ENCODE measurements at places on chromosomes 6 and 20.

GRCh38 chr20:10522328-10522727 lies 87.2 kb downstream of the SLX4IP start:
- DNase-seq, result no peak

- DNase-seq, result no peak
Observed at GRCh38 chr6:114879693-114880092, 536.9 kb upstream of the HS3ST5 start.

DNA sequence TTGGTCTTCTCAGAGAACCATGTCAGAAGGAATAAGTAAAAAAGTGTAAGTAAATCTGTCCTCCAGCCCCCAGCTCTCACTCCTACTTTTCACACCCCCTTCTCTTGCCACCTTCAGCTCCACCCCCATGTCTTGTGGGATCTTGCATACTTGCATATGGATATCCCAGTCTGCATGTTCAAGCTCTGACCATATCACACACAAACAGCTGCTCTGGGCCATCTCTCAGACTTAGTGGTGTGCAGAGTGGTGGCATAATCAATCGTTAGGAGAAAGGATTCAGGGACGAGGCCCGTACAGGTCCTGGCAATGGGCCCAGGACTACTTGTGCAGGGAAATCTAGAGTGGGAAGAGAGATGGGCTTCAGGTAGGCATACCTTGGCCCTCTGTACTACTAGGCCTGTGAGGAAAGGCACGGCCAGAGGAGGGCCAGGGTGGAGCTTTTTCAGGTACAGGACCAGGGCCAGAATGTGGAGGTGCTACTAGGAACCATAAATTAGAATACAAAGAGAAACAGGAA lies 112.0 kb upstream of the SGK1 start:
- DNase-seq, result no peak

- no peak for DNase-seq
Observed at GRCh38 chr6:116411284-116411623, 40.5 kb downstream of the DSE start.

DNA sequence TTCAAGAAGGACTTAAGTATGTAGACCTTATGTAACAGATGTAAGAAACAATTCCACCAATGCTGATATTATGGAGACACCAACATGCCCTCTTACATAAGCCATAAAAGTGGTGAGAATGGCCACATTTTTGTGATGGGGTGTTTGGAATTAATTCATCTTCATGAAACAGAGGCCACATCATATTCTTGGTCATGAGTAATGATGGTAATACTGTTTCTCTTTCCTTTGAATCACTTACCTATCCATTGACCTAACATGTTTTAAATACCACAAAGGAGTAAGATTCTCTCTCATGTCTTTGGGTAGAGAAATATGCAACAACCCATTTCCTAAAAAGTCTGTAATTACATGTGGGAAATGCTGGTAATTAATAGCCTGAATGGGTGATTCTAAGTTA lies 545.4 kb upstream of the FLRT3 start:
- no peak for DNase-seq

DNA sequence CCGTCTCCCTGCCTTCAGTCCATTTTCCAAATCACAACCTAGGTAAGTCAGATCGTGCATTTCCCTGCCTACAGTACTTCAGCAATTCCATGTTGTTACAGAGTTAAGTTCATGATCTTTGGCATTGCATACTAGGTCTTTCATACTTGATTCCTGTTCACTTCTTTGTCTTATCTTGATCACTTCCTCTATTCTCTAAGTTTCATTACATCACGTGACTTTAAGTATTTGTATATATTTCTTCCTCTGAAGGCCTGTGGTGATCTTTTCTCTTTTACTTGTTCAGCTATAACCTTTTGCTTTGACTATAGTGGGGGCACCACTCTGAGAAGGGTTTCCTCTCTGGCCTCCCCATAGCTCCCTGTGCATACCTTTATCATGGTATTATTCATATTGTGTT lies 100.2 kb downstream of the TRMT11 start:
- no peak for DNase-seq

GRCh38 chr6:166942393-166943168 lies 13.8 kb downstream of the RNASET2 start:
- no peak for DNase-seq

DNA sequence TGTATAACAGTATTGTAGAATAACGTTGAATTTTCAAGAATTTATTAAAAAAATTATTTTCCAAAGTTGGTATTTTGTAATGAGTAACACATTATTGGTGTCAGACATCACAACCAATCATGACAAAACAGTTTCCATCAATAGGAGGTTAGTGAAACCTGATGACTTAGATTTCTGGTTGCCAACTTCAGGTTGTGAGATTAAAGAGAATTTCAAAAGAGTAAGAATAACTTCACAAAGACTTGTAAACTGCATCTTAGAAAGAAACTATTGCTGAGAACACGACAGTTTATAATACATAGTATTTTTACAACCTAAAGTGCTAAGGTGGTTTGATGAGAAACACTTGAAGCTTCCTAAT lies 159.2 kb upstream of the ARG1 start:
- DNase-seq, result no peak

DNA sequence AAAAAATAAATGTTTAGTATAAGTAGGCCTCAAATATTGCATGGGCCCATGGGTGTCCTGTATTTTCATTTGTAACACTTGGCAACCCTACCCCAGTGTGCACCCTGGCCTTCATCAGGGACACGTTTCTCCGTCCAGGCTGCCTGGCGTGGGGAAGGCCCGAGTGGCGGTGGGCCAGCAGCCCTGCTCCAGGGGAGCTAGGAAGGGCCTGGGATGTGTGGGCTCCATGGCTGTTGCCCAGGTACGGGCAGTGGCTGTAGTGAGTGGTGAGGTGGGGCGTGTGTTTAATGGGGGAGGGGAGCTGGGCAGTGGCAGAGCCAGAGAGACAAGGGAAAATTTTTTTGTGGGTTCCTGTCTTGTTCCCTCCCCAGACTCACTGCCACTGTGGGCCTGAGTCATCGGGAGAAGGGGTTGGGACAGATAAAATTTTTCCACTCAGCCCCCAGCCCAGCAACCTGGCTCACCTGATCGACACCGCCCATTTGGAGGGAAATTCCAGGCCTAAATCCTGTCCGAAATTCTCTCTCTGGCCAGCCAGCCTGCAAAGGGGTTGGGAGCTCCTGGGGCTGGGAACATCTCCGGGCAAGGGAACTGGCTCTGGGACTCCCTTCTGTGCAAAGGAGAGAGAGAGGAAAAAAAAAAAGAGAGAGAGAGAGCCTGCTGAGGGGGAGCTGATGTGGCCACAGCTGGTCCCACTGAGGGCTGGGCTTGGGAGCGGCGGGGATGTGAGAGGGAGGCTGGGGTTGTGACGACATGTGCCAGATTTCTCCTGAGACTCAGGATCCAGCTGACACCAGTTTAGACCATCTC lies 32.5 kb upstream of the VEGFA start:
- no peak for DNase-seq

GRCh38 chr6:27495386-27496135 lies 22.7 kb upstream of the ZNF184 start:
- DNase-seq, result peak; percentile 70

- no peak for DNase-seq
Observed at GRCh38 chr20:44711237-44711636, 3.9 kb upstream of the CCN5 start.

DNA sequence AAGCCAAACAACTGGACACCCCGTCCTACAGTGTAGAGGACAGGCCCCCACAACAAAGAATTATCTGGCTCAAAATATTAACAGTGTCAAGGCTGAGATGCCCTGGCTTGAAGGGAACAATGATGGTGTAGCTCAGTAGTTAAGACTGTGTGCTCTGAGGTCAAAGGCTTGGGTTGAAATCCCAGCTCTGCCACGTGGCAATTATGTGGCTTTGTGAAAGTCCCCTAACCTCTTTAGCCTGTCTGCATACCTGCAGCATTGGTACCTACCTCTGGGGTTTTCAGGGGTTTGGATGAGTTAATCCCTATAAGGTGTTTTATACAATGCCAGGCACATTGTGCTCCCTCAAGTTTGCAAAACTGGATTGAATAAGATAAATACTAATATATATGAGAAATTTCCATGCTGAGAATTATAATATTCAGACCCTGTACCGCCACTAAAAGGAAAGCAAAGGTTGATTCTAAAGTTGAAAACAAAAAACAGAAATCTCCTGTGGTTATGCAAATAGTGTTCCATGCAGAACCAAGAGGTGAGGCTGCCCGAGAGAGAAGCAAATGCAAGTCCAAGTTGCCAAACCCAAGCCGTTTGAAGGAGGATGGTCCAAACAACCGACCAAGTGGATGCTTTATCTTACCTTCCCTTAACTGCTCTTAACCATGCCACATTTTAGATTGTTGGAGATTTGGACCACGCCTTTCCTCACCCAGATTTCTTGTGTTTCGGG lies 199.8 kb downstream of the NFATC2 start:
- no peak for DNase-seq

- no peak for DNase-seq
Observed at GRCh38 chr20:60116128-60116909, 158.1 kb downstream of the CDH26 start.

GRCh38 chr6:44080561-44081521 lies 46.4 kb downstream of the MRPL14 start:
- DNase-seq, result no peak

GRCh38 chr6:96626759-96627364 lies 63.9 kb downstream of the FHL5 start:
- peak; percentile 44 for DNase-seq

GRCh38 chr6:114419175-114419574 lies 76.4 kb upstream of the HS3ST5 start:
- no peak for DNase-seq

- DNase-seq, result no peak
Observed at GRCh38 chr6:3309391-3310050, 50.8 kb downstream of the PSMG4 start.

DNA sequence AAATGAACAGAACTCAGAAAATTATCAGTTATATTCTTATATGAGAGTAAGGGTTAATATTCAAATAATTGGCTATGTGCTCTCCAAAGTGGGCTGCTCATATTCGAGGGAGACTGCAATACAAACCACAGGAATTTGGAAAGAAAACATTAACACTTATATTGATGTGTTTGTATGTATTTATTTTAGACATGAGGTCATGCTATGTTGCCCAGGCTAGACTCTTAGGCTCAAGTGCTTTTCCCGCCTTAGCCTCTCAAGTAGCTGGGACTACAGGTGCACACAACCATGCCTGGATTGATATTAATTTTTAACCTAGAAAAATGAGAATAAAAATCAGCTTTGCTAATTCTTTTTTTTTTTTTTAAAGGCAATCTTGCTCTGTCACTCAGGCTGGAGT lies 35.0 kb downstream of the BTBD9 start:
- DNase-seq, result no peak

DNA sequence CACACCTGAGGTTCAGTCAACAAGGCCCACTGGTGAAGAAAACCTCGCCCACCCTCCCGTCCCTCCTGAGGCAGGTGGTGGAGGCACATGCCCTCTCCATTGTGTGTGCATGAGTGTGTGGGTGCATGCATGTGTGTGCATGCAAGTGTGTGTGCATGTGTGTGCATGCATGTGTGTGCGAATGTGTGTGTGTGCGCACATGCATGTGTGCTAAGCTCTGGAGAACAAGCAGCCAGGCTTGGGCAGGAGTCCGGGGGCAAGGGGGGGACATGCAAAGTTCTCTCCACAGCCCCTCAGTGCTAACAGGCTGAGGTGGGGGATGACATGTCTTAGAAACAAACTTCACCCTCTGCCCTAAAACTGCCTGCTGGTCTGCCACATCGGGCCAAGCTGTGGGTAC lies 3.1 kb upstream of the HSPA12B start:
- no peak for DNase-seq

GRCh38 chr20:31517373-31517772 lies 3.1 kb downstream of the HM13 start:
- DNase-seq, result no peak

DNA sequence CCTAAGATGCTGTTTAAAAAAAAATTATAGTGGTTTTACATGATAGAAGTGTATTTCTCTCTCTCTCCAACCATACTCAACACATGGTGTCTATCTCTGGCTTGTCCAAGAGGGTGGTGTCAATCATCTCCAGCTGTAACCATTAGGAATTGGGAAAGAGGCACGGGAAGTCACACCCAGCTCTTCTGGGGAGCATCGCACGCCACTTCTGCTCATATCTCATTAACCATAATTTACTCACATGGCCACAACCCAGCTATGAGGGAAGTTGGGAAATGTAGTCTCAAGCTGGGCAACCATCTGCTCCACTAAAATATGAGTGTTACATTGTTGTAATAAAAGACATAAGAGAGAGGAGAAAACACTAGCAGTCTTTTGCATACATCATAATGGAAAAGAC lies 30.4 kb upstream of the TSHZ2 start:
- DNase-seq, result no peak

GRCh38 chr20:37388831-37389230 lies 42.9 kb downstream of the SRC start:
- DNase-seq, result no peak

- no peak for DNase-seq
Observed at GRCh38 chr6:160337301-160337700, 10.9 kb upstream of the SLC22A3 start.

DNA sequence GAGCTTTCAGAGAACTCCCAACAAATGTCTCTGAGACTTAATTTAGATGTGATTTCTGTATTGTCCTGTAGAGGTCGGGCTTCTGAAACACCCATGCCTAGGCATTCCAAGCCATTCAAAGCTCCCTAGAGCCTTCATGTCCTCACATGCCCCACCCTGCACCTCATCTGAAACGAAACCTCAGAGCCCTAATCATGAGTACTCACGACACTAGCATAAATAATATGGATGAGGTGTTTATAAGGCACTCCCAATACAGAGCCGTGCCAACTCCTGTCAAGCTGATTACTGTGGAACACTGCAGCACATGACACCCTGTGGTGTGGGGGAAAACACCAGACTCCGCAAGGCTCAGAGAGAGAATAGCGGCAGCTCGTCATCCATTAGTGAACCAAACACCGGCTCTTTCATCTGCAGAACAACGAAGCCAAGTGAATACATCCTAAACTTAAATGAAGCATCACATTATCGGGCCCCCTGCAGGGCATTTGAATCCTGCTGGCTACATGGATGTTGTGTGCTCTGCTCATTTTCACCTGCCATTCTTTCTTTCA lies 83.8 kb downstream of the FNDC1 start:
- peak; percentile 83 for DNase-seq

DNA sequence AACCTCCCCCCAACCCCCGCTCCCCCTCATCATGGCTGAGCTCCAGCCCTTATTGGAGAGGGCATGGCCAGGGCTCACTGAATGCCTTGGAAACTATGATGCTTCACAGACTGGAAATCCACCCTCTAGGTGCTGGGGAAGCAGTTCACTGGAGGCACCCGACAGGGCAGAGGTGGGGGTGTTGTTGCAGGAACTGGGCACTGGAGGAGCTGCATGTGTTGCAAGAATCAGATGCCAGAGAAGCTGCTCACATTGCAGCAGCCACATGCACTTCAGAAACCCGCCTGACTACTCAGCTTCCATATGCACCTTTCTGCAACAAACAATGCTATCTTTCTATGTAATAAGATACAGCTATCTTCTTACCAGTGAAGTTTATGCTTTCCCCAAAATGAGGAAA lies 7.9 kb upstream of the TBPL1 start:
- no peak for DNase-seq

- DNase-seq, result no peak
Observed at GRCh38 chr6:93337014-93337413, 82.3 kb downstream of the EPHA7 start.

- no peak for DNase-seq
Observed at GRCh38 chr20:17589161-17589834, 19.4 kb downstream of the DSTN start.

GRCh38 chr20:52434453-52434852 lies 242.9 kb upstream of the ZFP64 start:
- DNase-seq, result no peak

GRCh38 chr6:12012038-12012557 lies at the start of gene HIVEP1:
Gene HIVEP1, plus strand, starts transcription at chr6:12012312. Its CDS starts 3,317 bp downstream, at chr6:12015629.
- peak; percentile 64 for DNase-seq

- DNase-seq, result no peak
Observed at GRCh38 chr6:13433709-13434121, 53.7 kb downstream of the GFOD1 start.

- DNase-seq, result no peak
Observed at GRCh38 chr6:122361314-122361979, 38.0 kb upstream of the HSF2 start.
